ENCODE measurements at places on chromosomes 16 and 17.

GRCh38 chr17:74137416-74137815 is 66.1 kb upstream of the RPL38 start:
- DNase-seq, result no peak

DNA sequence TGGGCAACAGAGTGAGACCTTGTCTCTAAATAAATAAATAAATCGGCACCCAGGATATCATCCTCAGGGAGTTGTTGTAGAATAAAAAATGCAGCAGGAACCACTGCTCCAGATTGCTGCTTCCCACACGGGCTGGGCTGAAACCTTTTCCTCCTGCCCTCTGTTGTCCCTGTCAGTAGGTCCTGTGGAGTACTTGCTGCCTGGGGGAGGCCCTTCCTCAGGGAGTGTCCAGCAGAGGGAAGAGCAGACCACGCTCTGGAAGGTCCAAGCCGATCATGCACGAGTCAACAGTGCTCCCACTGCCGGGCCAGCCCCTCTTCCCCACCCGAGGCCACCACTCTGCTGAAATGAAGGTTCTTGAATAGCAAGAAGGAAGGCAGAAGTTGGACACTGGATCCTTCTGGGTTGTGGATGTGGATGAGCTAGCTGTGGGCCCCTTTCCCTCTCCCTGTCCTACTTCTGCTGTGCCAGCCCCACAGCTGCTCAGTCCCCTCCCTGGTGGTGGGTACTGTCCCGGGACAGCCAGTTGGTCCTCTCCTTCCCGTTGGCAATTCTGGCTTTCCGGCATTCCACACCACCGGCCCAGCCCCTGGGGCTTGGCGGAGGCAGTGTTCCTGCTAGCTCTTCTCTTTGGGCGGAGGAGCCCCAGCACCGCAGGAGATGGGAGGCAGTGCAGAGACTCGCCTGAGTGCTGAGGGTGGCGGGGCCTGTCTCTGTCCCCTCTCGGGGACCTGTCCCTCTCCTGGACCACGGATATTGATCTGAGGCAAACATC is 10.8 kb downstream of the CDK5R1 start:
- peak; percentile 27 for DNase-seq

GRCh38 chr17:27670791-27671590 is 40.0 kb downstream of the LGALS9 start:
- DNase-seq, result no peak

DNA sequence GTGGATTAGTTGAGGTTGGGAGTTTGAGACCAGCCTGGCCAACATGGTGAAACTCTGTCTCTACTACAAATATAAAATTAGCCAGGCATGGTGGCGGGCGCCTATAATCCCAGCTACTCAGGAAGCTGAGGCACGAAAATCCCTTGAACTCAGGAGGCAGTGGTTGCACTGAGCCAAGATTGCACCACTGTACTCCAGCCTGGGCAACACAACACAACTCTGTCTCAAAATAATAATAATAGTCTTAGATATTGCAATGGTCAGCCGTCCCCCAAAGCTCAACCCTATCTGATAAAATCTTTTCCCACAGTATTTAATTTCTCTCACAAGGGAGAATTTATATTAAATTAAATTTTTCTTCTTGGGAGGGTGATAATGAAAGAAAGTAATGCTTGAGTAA is 169.6 kb downstream of the XYLT1 start:
- no peak for DNase-seq

GRCh38 chr17:70295731-70296130 is 126.4 kb downstream of the KCNJ2 start:
- DNase-seq, result no peak

DNA sequence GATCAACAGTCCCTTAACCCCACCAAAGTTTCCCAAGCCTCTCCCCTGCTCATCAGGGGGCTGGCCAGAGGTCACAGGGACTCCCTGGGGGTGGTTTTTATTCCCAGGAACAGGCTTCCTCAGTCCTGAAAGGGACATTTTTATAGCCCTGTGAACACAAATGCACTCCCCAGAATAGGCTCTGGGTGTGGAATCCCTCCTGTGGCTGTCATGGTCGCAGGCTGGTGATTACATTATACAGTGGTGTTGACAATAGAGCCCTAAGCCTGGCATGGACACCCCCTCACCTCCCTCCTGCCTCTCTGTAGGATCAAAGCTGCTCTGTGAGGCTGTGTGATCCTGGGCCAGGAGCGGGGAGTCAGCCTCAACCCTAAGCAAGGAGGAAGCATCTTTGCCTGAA is 1.4 kb upstream of the CA4 start:
- DNase-seq, result no peak

- DNase-seq, result no peak
Observed at GRCh38 chr16:4713663-4714501, 20.2 kb downstream of the ANKS3 start.

DNA sequence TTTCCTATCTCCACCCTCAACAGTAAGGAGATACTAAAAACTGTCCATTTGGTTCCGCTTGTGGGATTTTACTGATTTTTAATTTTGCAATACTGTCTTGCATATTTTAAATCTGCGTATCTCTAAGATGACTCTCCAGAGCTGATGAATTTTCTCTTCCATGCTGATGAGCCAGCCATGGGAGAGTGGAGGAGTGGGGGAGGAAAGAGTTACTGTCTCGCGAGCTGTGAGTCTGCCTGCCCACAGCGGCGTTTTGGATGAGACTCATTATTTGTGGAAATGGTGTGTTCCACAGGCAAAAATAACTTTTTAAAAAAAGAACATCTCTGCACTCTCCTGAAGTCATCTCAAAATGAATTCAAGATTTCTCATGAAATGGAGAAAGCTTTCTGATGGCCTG is 34.6 kb upstream of the MYOCD start:
- DNase-seq, result peak; percentile 39

- DNase-seq, result no peak
Observed at GRCh38 chr16:86229866-86230656, 280.3 kb upstream of the FOXF1 start.

DNA sequence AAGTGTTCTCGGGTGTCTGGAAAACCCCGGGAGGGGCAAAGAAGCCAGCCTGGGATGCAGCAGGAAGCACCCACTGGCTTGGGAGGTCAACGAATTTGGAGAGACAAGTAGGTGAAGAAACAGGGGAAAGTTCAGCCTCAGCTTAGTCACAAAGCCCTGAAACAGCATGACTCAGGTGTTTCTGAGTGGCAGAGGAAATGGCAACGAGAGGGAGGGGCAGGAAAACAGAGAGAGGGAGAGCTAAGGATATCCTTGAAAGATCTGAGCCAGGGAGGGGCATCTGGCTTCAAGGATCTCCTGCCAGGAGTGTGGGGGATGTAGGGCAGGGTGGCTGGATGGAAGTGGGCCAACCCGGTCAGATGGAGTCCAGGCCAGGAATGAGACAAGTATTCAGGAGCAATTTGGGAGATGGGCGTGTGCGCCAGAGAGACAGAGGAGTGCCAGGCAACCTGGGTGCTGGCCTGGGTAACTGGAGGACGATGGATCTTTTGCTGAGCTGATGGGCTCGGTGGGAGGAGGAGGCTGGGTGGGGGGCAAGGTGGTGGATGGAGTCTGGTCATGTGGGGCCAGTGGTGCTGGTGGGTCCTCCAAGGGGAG is 27.2 kb downstream of the ABCC3 start:
- DNase-seq, result peak; percentile 87

DNA sequence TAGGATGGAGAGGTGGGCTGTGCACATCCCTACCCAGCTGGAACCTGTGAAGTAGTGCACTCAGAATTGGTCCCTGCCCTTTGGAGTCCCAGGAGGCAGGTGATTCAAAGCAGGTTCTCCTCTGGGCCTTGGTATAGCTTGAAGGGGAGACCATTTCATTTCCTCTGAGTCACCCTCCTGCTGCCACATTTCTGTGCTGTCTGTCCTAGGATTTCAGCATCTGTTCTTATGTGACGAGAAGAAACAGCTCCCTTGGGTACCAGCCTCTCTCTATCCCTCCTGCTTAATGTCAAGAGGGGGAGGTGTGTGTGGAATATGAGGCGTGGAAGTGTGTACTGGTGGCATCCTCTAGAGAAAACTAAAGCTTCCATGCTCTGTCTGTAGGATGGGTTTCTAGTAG is 5.0 kb upstream of the NFE2L1 start:
- DNase-seq, result no peak

- no peak for DNase-seq
Observed at GRCh38 chr16:79758615-79759346, 158.2 kb upstream of the MAF start.

DNA sequence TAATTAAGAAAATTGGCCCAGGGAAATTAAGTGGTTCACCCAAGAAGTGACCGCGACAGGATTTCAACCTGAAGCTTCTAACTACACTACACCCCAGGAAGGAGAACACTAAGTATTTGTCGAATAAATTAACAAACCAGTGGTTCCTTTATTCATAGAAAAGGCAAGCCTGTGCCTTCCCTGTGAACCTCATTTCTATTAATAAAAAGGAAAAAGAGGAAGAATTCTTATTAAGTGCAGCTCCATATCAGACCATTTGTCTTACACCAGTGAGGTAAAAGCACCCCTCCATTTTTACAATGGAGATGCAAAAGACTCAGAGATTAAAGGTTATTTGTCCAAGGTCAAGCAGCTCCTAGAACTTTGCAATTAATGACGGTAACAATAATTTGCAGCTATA is 1.7 kb downstream of the COPS3 start:
- DNase-seq, result no peak

DNA sequence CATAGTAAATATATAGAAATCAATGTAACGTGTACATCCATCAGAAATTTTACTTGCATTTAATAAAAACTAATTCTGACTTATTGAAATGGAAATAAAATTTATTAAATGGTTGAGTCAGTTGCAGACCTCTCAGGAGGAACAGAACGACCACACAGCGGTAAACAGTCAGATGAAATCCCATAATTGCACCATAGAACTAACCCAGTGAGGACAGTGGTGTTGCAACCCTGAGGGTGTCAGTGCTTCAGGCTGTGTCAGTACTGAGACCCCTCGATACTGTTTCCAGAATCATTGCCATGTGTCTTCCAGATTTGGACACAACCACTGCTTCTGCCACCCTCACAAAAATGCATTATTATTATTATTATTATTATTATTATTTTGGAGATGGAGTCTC is 29.0 kb upstream of the SSTR2 start:
- DNase-seq, result no peak

DNA sequence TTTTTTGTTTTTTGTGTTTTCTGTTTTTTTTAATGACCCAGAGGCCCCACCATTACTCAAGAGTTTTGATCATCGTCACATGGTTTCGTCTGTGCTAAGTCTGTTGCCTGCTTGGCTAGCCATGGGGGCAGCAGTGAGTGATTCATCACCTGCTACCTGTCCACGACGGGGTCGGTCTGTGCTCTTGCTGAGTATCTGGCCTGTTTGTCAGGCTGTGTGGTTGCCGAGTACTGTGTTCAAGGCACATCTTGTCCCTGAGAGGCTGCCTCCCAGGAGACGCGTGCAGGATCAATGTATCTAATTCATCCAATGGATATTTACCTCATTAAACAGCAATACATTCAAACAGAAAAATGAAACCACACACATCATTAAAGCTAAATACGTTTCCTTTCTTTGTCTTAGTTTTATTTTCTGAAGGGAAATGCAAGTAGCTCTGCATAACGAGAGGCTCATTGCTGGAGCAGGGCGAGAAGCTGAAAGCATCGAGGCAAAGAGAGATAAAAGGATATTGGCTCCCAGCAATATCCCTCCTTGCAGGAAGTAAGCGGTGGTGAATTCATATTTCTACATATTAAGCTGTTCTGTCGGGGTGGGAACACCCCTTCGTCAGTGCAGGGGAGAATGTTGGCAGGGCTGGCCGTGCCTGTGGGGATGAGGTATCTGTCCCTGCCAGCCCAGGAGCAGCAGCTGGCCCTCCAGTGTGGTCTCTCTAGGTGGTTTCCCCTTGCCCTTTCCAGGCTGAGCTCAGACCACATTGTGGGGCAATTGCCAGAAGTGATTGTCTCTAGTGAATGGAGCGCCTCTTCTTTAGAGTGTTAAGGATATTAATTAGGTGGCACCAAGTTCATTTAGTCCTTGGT is 166.2 kb upstream of the ASIC2 start:
- no peak for DNase-seq

DNA sequence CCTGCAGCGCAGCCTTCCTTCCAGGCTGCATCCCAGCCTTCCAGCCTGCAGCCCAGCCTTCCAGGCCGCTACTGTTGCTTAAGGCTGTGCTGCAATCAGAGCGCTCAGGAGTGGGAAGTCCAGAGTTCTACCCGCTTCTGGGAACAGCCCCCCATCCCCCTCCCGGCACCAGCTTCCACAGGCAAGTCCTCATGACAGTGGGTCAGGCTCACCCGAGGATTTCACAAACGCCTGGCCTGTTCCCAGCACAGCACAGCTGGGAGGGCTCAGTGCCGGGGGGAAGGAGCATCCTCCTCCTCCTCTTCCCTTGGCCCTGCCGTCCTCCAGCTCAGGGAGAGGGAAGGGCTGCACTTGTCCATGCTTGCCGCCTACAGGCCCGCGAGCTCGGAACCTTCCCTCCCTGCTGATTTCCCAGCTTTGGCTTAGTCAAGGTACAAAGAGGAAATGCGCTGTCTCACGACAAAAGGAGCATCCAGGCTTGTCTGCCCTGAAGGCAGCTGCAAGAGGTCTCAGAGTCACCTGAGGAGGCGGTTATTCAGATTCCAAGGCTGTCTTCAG is 8.3 kb downstream of the SOCS3 start:
- peak; percentile 92 for DNase-seq

- no peak for DNase-seq
Observed at GRCh38 chr17:39094607-39095308, 56.7 kb downstream of the PLXDC1 start.

- DNase-seq, result no peak
Observed at GRCh38 chr16:57303910-57304168, 19.4 kb upstream of the PLLP start.

GRCh38 chr16:88844419-88845036 is 12.2 kb downstream of the GALNS start:
- DNase-seq, result no peak

GRCh38 chr17:61469474-61469873 is 17.3 kb downstream of the TBX4 start:
- no peak for DNase-seq

- peak; percentile 84 for DNase-seq
Observed at GRCh38 chr16:11201498-11202259, 54.3 kb downstream of the SOCS1 start.

DNA sequence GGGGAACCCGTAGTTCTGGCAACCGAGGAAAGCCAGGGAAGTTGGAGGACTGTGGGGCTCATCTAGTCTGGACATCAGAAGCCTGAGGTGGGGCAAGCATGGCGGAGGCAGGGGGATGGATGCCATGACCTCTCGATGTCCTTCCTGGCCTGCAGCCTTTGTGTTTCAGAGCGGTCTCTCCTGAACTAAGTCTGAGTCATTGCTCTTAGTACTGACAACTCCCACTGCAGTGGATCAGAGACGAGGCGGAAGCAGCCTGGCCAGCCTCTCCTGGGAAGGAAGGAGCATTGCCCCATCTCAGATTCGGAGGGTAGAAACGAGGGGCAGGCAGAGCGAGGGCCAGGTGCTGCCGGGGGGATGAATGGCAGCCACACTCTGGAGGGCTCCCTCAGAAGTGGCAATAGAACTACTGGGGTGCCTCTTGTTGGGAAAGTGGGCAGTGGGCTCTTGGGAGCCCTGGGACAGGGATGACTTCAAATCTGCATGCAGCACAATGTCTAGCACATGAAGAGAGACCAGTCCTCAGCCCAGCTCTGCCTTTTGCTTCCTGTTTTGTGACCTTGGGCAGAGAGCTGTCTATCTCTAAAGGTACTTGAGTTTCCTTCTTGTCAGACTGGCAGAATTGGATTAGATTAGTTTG is 3.6 kb upstream of the STAC2 start:
- DNase-seq, result peak; percentile 78
